ENCODE measurements at places on chromosomes 13 and 19.

DNA sequence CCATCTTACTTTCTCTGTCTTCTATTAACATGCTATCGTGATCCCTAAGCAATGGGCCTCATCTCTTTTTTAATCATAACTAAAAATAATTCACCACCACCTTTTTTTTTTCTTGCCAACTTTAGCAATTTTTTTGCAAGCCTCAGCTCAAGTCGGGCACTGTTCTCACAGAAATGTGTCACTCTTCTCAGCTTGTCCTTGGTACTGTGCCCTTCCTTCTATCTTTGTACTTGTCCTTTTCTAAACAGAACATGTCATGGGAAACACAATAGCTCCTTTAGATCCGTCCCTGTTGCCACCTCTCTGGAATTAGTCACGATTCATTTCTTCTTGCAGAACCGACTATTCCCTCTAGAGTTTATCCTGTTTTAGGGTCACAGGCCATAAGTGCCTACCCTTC lies 10.3 kb downstream of the SERP2 start:
- no peak for DNase-seq

DNA sequence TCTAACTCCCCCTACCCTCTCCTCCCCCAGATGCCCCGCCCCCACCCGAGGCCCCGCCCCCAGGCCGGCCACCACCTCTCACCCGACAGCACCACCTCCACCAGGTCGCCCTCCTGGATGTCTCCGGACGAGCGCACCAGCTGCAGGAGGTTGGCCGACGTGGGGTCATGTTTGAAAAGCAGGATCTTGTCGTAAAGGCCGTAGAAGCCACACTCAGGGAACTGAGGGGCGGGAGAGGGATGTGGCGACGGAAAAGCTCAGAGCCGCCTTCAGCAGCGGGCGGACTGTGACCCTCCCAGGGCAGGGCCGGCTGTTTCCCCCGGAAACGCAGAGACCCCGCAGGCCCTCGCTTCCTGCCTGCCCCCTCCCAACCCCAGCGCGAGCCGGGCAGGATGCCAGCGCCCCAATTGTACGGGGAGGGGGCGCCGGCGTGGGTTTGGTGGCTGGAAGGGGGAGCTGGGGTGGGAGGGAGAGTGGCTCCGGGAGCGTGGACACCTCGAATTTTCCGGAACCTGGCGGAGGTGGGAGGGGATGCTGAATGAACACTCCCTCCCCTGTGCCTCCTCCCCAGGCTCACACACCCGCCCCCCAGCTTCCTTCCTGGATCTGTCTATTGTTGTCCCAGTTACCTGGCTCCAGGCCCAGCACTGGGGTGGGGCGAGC lies 3.0 kb downstream of the PRKD2 start:
- DNase-seq: peak; percentile 45

DNA sequence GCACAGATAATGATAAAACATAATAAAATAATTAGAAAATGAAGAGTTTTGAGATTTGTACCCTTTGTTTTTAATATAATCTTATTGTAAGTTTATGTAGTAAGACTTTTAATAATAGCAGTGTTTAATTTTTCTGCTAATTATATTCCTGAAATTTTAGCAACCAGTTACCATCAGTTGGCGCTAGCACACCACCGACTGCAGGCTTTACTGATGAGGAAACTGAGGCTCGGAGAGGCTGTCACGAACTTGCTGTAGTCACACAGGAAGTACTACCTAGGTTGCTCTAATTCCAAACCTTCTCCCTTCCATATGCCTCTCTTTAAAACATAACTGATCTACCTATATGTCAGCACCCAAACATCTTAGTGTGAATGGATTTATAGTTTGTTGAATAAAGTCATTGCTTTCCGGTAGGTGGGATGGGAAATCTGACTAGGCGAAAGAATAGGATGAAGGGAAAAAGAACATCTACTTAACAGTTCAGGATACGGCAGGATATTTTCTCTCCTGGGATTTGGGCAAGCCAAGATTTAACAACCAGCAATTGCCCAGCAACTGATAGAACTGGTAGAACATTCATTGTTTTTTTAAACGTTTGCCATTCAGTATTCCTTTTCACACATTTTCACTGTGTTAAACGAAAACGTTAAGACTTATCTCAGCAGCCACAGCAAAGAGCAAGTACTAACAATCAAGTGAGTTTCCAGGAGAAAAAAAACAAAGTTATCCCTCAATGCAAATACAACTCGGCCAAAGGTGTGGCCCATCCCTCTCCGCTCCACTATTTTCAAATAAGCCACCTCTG lies 822 bp upstream of the RFXAP start:
- no peak for DNase-seq

- DNase-seq: no peak
Observed at GRCh38 chr19:17536955-17537354, 18.5 kb upstream of the COLGALT1 start.

DNA sequence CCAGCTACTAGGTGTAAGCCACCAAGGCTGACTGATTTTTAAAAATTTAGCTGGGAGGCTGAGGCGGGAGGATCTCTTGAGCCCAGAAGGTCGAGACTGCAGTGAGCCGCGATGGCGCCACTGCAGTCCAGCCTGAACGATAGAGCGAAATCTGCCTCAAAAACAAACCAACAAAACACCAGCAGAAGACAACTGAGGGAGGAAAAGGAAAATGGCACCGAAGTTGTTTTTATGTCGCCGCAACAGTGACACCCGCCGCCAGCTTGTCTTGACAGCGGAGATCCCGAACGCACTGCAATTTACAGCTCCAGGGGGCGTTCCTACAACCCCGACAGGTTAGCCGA lies 298 bp upstream of the FAM98C start:
- no peak for DNase-seq

DNA sequence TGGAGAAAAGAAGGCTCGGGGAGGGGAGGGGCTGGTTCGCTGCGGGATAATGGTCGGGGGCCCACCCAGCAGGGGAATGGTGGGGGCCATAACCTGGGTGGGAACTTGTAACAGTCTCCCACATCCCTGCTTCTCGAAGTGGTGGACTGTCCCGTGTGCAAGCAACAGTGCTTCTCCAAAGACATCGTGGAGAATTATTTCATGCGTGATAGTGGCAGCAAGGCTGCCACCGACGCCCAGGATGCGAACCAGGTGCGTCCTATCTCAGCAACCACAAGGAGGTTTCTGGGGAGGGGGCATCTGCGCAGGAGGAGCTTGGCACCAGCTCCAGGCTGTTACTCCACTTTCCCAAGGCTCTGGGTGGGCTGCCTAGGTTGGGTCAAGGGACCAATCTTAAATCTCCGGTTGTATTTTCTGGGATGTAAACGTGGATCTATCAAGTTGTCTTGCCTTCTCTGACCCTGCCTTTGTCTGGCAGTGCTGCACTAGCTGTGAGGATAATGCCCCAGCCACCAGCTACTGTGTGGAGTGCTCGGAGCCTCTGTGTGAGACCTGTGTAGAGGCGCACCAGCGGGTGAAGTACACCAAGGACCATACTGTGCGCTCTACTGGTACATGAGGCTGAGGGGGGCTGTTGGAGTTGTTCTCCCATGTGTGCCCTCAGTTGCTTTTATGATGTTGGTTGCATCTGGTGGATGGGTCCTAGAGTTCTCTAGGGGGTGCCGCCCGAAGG lies 1.6 kb downstream of the TRIM28 start:
- DNase-seq: no peak

DNA sequence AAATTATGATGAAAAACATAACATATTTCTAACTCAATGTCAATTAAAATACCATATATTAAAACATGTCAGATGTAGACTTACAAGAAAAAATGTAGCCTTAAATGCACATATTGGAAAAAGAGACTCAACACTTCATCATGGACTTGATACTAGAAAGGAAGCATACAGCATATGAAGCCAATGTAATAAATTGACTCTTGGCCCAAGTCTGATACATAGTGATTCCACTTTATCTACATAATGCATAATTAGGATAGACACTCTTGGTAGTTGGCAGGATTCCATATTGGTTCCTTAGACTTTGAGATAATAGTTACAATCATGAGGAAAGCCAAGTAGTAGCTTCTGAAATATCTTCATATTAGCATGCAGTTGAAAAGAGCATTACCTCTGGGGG lies 1067.0 kb downstream of the PCDH17 start:
- no peak for DNase-seq

- no peak for DNase-seq
Observed at GRCh38 chr19:32879741-32880140, 10.2 kb upstream of the SLC7A9 start.

GRCh38 chr19:7829166-7829520 lies 875 bp upstream of the EVI5L start:
- DNase-seq: no peak

DNA sequence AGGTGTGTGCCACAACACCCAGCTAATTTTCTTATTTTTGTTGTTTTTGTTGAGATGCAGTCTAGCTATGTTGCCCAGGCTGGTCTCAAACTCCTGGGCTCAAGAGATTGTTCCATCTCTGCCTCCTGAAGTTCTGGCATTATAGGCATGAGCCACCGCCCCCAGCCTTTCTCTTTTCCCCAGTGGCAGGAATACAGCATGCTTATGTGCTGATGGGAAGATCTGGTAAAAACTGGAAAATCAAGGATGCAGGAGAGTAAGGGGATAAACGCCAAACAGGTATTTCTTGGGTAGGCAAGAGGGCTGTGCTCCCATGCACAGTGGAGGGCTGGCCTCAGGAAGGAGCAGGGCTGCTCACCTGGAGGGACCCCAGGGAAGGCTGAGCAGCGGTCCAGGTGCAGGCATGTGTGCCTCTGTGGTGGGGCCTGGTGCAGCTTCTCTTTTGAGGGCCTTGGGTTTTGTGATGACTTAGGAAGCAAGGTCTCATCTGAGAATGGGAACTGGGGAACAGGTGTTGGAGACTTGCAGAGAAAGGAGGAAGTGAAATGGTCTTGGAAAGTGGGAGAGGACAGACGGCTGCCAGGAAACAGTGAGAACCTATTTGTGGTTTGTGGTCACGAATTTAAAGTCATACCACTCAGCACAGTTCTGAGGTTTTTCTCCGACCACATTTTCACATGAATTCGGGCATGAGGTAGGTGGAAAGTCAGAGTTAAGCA lies 106.5 kb downstream of the TEX26 start:
- DNase-seq: no peak

DNA sequence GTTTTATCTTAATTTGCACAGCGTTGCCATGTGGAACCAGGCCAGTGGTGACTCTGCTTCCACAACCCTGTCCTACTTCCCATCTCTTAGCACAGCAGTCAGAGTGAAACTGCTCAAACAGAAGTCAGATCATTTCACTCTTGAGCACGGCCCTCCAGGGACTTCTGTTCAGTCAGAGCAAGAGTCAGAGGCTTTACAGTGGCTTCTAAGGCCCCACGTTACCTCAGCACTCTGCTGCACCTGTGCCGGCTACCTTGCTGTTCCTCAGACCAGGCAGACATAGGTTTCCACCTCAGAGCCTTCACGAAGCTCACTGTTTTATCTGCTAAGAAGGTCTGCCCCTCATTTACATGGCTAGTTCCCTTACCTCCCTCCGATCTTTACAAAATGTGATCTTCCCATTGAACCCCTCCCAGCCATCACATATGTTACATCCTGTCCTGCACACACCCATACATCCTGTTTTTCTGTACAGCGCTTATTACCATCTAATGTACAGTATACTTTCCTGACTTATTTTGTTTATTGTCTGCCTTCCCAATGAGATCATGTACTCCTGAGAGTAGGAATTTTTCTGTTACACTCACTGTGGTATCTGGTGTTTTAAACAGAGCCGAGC lies 41.6 kb downstream of the TM9SF2 start:
- DNase-seq: no peak

- DNase-seq: no peak
Observed at GRCh38 chr13:46164661-46165060, 17.3 kb downstream of the LCP1 start.

DNA sequence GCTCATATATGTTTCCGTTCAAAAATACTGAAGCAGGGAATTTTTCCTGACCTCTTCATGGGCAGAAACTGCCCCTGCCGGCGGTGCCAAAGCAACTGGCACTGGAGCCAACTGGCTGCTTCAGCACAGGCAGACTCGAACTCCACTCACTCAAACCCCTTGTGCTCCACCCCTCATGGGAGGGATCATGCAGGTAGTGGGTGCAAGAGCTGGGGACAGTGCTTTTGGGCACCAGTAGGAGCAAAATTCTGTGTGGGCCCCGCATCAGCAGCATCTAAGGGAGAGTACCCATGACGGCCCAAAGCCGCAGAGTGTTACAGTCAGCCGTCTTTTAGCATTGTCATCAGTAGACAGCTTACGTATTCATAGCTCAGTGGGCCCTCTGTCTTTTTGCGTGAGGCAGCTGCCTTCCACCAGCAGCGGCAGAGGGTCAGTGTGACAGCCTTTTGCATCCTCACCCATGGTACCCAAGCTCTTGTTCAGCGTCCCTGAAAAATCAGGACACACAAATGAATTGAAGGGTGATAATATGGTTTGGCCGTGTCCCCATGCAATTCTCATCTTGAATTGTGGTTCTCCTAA lies 393.8 kb downstream of the SLITRK6 start:
- no peak for DNase-seq

DNA sequence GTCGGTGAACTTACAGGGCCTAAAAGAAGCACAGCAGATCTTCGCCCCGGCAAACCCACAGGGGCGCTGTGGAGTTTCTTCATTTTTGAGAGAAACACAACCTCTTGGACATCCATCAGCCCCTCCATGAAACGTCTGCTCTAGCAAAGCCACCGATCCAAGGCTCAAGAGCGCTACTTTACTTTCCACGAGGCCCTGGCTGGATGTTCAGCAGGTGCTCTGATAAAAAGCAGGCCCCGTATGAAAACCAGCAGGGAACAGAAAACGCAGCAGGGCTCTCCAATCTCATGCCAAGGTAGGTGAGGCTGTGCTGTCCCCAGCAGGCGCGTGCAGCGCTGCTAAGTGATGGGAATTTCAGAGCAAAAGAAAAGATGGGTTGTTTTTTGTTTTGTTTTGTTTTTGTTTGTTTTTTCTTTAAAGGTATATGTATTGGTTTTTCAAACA lies 86.7 kb downstream of the IRS2 start:
- DNase-seq: no peak

DNA sequence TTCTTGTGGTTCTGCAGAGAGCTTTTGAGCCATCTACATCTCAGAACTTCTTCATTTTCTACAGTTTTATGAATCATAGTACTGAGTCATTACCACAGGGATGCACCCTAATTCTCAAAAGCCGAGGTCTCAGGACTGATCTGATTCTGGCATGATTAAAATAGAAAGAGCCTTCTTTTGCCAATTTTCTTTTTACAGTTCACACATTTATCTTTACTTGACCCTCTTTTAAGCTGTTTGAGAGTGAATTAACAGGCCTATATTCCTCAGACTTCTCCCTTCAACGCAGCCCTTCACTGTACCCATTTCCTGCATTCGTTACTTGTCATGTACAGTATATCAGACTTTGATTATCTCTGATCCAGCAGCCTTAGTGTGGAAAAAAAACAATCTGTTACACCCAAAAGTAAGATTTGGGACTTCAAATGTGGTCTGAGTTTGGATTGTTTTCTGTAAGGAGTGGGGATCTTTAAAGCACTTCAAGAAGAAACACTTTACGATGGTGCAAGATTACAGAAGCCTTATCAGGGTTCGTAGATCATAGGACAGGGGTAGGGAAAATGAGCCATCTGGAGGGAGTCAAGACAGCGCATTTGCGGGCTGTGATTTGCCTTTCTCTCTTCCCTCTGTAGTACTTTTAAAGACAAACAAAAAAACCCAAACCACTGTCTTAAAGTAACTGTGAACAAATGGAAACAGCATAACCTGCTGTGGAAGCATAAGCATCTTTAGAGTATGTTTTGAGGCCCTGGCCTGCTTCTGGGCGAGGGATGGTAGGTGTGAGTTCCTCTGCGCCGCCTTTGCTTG lies 15.3 kb upstream of the GPR183 start:
- DNase-seq: no peak

Data from stimulated activated CD8-positive, alpha-beta memory T cell treated with anti-CD3 and anti-CD28 coated beads, Interleukin-2, amount 100 ng/mL, for 1 hour (primary cell).